ENCODE measurements at places on chromosomes 7 and 10.

- DNase-seq: peak; percentile 22
Observed at GRCh38 chr10:102678842-102679289, 34.6 kb downstream of the TRIM8 start.

DNA sequence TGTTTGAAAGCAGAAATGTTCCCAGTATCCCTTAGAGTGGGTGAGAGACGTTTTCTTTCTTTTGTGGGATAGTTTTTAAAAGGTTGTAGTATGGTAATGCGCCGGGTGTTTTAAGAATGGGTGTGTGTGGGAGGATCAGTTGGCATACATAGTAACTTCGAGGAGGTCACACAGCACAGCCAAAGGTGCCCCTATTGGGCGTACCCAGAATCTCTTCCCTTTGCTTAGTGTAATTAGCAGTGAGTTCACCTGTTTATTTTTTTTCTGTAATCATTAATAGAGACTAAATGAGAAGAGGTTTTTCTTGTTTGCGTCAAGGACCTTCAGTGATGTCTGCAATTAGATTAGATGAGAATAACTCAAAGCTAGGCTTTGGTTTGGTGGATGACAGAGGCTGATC is 1.5 kb downstream of the PLEKHA8 start:
- no peak for DNase-seq

DNA sequence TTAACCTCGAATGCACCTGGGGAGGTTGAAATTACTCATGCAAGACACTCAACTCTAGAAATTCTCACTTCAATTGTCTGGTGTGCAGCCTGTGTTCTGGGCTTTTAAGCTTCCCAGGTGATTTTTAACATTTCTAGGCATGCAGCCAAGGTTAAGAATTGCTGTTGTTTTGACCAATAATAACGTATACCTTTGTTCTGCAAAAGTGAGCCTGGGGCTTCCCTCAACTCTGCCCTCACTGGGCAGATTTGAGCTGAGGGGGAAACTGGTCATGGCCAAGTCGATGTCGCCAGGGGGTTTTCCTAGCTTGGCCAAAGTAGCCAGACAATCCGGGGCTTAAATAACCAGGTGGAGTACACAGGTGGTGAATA is 568 bp downstream of the PRSS2 start:
- DNase-seq: no peak

- DNase-seq: no peak
Observed at GRCh38 chr10:5606864-5607263, 59.5 kb downstream of the ASB13 start.

DNA sequence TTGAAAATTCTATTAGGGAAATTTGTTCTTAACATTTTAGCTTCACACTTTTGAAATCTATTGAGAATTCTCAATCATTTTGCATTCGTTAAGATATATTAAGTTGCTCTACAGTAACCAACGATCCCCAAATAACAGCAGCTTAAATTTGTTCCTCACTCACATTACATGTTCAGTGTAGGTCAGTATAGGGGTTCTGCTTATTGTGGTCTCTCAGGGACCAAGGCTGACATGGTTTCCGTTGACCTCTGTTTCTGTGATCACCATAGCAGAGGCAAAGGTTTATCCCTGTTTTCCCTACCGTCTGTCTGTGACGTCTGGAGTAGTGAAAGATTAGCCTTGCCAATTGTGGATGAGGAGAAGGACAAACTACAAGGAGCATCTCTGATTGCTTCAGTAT is 235.0 kb upstream of the CSTF2T start:
- no peak for DNase-seq

GRCh38 chr7:94400022-94400421 is 5.3 kb downstream of the COL1A2 start:
- DNase-seq: no peak

GRCh38 chr10:80917636-80918035 is 379.9 kb downstream of the SH2D4B start:
- DNase-seq: no peak

All from retinal pigment epithelial cell (primary cell).